ENCODE measurements at places on chromosomes 12 and 14.

- no peak for DNase-seq
Measured at GRCh38 chr12:123990511-123990910, 17.5 kb downstream of the ZNF664 start.

DNA sequence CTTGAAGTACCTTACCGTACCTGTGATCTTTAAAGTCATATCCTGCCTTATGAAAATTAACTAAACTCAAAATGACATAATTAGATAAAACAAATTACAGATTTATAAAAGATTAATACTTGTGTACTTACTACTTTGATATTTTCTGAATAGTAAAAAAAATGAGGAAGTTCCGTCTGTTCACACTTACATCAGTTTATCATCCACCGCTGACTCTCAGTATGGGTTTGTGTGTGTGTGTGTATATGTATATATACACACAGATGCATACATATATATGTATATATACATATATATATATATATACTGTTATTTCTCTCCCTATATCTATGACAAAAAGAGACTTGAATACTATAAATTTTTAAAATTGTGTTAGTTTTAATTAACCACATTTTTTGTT is 65.0 kb upstream of the MON2 start:
- DNase-seq = no peak

DNA sequence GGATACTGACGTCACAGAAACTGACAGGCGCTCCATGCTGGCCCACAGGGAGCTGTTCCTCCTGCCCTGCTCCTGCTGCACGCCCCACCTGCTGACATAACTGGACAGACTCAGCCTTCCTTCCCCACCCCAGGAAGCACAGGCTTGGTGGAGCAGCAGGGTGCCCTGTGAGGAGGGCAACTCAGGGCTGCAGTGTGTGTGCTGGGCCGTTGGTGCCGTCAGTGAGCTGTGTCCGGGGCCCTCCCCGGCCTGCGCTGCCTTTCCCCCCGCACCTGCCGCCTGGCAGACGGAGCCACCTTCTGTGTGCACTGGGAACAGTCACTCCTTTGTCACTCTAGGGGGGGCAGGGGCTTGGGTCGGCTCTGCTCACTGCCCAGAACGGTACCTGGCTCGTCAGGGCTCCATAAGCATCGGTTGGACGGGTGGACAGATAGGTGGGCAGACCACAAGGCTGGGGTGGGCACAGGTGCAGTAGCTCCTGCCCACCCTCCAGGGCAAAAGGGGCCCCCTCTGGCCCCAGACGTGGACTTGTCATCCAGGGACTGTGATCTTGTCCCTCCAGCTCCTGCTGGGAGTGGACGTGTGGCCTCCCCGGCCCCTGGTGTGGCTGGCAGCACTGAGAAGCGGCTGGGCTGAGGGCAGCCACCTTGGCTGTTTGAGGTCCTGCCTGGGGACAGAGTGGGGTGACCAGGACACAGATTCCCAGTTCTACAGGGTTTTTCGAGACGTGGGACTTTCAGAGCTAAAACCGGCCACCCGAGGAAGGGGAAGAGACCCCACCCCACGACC is 32.8 kb downstream of the FBRSL1 start:
- DNase-seq = no peak

DNA sequence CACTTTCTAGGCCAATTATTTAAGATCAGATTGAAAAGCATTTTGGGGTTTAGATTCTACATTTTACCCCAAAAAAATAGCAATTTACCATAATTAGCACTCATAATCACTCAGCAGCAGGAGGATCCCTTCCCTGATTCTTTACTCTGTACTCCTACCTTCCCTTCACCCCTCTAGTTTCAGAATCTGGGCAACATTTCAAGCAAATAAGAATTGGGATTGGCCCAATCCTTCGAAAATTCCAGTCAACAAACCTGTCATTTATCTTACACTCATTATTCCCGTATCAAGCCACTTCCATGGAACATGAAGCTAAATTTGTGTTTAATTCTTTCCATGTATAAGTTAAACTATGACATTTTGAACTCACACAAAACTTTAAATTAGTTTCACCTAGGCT is 349.1 kb upstream of the USP15 start:
- DNase-seq = no peak

- DNase-seq = no peak
Measured at GRCh38 chr12:26891704-26892103, 46.1 kb downstream of the INTS13 start.

- no peak for DNase-seq
Measured at GRCh38 chr12:67621926-67622325, 26.6 kb upstream of the DYRK2 start.

GRCh38 chr12:89932954-89933353 is 224.3 kb upstream of the ATP2B1 start:
- DNase-seq = no peak

DNA sequence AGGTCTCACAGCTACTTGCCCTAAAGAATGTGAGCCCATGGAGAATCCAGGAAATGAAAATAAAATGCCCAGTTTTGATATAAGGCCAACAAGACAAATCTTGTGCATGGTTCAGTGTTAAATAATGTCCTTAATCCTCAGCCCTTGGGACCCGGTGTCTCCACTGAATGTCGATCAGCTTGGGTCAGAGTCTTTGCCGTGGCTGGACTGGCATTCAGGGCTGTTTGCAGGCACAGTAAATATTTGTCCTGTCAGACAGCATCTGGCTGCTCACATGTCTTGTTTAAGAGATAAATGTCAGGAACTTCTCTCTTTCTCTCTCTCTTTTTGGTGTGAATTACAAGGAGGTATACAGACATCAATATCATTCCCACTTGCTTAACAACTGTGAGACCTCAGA is 452.5 kb downstream of the FUT8 start:
- DNase-seq = no peak

DNA sequence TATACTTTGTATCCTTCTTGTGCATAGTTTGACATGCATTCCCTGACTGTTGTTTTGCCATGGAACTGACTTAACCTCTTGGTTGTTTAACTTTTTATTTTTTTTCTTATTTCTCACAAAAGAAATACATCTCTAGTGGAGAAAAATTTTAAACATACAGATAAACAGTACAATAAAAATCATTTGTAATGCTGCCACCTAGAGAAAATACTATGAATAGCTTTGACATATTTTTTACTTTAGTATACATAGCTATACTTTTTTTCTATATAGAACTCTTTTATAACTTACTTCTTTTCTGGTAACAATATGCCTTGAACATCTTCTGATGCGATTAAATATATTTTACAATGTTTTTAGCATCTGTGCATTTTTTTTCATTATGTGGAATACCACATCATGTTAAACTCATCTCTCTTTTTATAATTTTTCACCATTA is 184.5 kb downstream of the AKAP6 start:
- DNase-seq = no peak

- peak; percentile 71 for DNase-seq
Measured at GRCh38 chr12:116066381-116067230, 210.9 kb downstream of the MED13L start.

GRCh38 chr12:126040307-126040706 is 975.1 kb downstream of the AACS start:
- DNase-seq = no peak

DNA sequence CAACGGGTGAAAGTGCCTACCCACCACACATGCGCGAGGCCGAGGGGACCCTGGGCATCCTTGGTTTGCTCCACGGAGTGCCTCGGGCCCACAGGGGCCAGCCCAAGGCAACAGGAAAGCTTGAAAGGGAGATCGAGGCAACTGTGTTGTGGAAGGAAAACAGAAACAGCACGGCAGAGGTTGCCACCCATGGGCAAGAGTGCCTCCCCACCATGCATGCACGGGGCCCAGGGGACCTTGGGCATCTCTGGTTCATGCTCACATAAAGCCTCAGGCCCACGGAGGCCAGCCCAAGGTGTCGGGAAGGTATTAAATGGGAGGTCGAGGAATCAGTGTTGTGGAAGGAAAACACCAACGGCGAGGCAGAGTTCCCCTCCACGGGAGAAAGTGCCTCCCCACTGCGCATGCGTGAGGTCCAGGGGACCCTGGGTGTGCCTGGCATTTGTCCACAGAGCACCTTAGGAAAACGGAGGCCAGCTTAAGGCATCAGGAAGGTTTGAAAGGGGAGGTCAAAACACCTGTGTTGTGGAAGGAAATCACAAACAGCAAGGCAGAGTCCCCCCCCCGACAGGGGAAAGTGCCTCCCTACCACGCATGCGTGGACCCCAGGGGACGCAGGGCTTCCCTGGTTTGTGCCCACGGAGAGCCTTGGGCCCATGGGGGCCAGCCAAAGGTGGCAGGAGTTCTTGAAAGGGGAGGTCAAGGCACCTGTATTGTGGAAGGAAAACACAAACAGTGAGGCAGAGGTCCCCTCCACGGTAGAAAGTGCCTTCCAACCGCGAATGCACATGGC is 367.3 kb downstream of the ALG10 start:
- no peak for DNase-seq

DNA sequence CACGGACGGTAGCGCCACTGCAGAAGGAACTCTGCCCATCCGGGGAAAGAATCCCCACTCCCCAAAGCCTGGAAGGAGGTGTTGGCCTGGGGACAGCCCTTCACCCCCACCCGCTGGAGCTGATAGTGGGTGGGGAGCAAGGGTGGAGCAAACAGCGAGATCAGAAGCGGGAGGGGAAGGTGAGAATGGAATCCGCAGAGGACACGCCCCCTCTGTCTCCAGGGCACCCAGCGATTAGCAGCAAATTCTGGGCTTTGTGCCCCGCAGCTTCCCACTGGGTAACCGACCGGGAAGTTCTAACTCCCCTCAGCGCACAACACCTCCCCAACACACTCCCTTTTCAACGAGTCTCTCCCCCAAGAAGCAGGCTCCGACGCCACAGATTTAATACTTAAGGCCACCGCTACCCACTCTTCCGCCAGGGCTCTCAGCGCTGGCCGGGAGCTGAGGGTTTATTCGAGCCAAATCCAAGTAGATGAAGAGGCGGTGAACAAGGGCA is 1.4 kb downstream of the SLC25A29 start:
- DNase-seq = no peak

DNA sequence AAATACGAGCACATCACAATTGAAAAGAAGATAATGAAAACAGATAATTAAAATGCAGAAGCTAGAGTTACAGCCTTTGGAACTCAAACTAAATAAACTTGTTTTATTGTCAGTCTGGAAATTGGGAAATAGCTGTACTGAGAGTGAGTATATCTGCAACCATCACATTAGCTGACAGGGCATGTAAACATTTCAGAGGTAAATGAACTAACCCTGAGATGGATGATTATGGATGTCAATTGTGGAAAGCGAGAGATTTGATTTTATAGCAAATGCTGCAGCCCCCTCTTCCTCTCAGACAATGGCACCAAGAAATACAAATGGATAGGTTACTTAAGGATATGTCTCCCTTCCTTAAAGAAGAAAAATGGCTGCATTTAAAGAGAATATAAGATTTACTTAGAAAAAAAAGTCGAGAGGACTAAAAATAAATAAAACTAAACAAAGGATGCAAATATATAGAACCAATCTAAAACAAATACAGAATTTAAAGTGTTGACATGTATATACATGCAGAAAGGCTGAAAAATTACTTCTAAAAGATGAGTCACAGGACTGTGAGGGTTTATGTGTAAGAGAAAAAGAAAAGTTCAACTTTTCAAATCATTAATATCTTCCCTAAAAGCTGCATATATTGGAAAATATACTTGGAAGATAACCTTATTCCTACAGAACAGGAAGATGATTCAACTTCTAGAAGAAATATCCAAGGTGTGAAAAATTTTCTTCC is 120.3 kb upstream of the FLRT2 start:
- no peak for DNase-seq

DNA sequence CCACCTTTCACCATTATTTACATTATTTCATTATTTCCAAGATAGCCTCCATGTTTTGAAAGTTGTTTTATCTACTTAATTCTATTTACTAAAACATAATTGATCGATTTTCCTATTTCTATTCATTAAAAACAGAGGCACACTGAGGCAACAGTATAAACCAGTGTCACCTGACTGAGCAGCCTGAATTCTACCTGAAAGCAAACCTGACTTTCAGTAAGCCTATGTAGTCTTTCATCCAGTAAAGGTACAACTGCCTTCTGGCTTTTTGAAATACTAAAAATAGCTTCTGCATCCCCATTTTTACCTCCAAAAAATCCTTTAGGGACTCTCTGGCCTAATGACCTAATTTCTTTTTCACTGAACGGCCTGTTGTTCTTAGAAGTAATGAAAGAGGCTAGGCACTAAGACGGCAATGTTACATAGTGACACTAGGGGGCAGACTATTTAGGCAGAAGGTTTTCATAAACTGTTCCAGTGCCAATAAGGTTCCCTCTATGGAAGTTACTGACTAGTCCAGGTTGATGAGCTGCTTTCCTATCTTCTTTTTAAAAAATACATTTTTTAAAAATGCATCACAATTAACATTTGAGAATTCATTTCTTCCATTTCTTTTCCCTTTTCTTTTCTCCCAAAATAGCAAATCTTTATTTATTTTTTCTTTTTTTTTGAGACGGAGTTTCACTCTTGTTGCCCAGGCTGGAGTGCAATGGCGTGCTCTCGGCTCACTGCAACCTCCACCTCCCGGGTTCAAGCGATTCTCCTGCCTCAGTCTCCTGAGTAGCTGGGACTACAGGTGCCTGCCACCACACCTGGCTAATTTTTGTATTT is 17.5 kb downstream of the ANAPC5 start:
- no peak for DNase-seq

DNA sequence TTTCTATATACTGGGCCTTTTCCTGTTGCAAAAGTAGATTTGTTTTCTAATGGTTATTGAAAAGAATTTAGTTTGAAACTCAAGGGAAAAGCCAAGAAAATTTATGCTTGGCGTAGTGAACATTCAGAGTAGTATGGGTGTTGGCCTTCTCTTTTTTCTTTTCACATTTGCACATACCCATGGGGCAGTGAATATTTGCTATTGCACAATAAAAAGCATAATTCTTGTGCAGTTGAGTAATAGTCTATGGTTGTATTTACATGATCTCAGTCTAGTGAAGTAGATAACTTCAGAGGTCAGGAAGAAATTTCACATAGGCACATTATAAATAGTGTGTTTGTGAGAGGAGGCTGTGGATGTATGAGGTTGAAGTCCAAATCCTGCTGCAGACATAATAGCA is 158.1 kb downstream of the FLRT2 start:
- DNase-seq = no peak

GRCh38 chr12:124861898-124862676 is 1.6 kb downstream of the SCARB1 start:
- no peak for DNase-seq

All from activated CD4-positive, alpha-beta memory T cell treated with anti-CD3 and anti-CD28 coated beads for 36 hours (primary cell).